Stimulated activated CD4-positive, alpha-beta T cell treated with anti-CD3 and anti-CD28 coated beads, Interleukin-1b, Interleukin-23, amount 100 ng/mL, for 24 hours (primary cell): ENCODE measurements at places on chromosomes 4 and X.
A peak's percentile ranks its signal among the peaks of the same experiment; 100 is the strongest.

DNA sequence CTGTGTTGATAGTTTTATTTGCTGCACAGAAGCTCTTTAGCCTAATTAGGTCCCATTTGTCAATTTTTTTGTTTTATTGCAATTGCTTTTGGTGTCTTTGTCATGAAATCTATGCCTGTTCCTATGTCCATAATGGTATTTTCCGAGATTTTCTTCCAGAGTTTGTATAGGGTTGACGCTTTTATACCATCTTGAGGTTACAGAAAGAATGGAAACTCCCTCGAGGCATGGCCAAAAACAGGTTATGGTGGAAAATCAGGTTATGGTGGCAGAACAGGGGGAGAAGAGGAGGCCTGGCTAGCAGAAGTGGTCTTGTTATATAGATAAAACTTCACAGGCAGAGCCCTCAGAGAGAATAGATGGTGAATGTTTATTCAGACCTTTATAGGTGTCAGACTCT, 21.6 kb downstream of the OPHN1 start:
- no peak for DNase-seq

DNA sequence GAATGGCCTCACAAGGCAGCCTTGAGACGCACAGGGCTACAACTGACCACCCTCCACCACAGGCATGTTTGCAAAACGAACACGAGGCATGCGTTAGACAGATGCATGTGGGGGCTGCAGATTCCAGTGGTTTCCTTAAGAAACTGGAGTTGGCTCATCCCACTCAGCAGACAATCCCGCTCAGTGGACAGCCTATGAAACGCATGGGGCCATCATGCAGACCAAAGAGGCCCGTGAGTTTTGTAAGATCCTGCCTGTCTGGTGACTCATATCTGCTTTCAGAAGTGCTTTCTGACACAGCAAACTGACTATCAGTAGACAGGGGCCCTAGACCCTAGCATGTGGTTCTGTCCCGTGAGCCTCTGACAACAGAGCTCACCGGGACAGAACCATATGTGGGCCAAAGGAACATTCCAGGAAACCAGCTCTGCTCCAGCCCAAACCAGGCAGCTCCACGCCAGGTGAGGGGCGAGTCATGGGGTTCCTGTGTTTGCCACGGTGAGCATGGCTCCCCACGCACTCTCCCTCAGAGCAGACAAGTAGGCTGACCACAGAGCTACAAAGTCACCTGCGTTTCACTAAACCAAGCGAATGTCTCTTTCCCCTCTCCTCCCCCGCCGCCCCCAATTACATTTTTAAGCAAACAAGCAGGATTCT, 74.4 kb downstream of the MTMR1 start:
- DNase-seq: no peak

DNA sequence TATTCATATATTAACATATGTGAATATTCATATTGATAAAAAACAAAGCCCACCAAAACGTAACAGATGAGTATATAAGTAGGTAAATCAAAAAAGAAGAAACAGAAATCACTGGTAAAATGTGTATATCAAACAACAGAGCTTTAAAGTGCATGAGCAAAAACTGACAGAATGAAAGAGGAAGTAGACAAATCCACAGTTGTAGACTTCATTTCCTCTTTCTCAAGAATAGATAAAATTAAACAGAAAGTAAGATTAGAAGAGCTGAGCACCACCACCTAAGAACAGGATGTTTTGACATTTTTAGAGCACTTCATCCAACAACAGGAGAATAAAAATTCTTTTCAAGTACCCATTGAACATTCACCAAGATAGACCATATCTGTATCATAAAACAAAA, 64.6 kb downstream of the CNKSR2 start:
- no peak for DNase-seq

DNA sequence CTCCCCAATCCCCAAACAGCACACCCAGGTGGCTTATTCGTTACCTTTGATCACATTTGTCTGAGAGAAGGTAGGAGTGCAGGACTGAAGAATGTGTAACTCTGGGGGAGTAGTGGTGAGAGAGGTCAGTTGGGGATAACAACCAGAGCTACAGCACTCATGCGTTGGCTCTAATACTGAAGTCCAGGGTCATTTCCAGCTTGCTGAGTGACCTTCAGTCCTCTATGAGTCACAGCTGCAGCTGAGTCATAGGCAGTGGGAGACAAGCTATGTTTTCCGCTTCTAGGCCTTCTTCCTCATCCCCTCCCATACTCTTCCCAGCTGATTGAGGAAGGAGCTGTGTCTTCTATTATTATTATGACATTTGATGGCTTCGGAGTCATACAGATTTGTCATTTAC, 31.6 kb upstream of the CT47C1 start:
- no peak for DNase-seq

- DNase-seq: no peak
Measured at GRCh38 chrX:67601771-67602170, 58.0 kb downstream of the AR start.

GRCh38 chr4:153008578-153009199, 72.6 kb downstream of the FHDC1 start:
- DNase-seq: no peak

DNA sequence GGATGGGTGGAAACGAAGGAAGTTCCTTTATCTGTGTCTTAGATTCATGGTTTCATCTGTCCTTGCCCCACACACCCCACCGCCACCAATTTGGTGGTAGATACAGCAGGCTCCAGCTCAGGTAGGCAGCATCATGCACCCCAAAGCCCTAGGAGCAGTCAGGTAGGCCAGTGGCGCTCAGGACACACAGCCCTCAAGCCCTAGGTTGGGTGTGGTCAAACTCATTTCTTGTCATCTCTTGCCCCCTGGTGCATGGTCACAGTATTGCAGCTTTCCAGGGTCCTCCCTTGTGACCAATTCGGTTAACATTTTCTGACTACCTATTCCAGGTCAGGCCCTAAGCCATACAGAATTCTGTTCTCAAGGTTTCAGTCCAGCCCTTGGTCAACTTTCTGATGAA, 14.5 kb upstream of the PRRG3 start:
- peak; percentile 28 for DNase-seq

DNA sequence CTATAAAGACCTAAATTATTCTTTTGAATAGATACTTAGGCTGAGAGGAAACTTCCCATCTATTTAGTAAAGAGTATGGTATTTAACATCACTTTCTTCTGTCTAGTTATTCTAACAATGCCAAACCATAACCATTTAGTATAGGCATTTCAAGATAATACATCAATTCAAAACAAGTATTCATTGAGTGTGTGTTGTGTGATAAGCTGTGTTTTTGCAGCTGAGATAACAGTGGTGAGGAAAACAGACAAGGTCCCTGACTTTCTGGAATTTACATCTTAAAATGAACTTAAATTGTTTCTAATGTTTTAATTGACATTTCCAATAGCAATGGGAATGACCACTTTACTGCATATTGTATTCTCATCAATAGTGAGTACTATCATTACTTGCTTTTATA, 22.4 kb upstream of the TSPAN5 start:
- no peak for DNase-seq

- no peak for DNase-seq
Measured at GRCh38 chr4:39518484-39518883, 8.8 kb downstream of the UGDH start.

DNA sequence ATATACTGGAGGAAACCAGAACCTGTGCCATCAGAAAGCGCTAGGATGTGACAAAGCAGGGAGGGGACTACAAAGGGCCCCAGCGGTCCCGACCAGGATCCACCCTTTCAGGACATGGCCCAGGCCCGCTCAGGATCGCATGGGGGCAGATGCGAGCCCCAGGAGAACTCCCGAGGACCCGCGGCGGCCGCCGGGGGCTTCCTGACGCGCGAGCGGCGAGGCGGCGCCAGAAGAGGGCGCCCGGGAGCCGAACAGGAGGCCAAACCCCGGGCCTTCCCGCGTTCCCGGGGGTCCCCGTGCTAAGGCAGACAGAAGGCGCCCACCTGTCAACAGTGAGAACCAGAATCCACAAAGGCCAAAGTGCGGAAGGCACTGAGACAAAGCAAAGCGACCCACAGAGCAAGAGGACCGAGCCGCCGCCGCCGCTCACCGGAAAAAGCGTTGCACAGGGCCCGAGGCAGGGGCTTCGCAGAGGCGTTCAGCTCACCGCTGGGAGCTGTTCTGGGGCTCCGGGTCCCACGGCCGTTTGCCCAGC, 7.3 kb upstream of the OPN1LW start:
- peak; percentile 47 for DNase-seq

DNA sequence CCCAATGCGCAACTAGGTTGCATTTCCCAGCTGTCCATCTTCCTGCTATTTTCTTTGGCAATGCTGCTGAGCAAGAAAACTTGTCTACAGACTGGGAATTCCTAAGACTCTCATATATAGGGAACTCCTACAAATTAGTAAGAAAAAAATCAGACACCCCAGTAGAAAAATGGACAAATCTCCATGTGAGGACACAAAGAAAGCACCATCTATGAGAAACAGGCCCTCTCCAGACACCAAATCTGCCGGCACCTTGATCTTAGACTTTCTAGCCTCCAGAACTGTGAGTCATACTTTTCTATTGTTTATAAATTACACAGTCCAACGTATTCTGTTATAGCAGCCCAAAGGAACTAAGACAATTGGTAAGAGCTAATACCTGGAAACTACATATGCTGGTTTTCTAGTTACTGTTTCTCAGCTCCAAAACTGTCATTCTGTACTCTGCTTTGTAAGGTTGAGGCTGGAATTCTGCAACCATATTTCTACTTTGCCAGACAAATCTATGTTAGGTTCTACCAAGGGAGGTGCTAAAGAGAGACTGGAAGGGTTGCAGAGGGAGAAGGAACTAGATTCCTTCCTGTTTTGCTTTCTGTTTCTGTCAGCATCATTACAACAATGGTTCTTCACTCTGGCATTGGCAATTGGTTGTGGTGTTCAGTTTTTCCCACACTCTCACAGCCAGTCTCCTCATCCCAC, 35.7 kb upstream of the FAM241A start:
- no peak for DNase-seq
